ENCODE measurements at places on chromosomes 11 and 22. TPM values are rescaled to one million over a fixed set of nuclear protein-coding genes. Genes with fewer than 3 reads are reported as not detected.

Gene VWA5A
- 4.6 TPM for total RNA-seq

Gene UPK3A
- not detected for total RNA-seq

Gene LGR4
- 0.14 TPM for total RNA-seq

DNA sequence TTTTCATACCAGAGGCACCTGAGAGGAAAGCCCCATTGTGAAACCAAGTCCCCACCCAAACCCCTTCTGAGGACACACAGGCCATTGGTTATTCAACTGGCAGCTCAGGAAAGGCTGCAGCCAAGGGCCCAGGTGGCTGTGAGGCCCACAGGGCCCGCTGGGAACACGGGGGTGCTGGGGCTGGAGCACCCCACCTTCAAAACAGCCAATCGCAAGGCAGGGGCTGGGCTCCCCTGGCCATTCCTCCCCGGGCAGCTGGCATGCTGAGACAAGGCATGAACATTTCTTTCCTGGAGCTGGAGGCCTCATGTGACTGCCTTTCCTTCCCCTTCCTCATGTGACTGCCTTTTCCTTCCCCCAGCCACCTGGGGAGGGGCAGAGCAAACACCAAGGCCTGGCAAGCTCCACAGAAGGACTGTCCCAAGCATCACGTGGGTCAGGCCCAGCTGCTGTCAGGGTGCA, 76.9 kb downstream of the PIWIL3 start:
- no peak for DNase-seq

- DNase-seq, result no peak
These were observed 33.2 kb upstream of the CTSC start for GRCh38 chr11:88370782-88371181.

GRCh38 chr11:134542401-134543165, 130.5 kb upstream of the B3GAT1 start:
- no peak for DNase-seq

Measured in activated T-helper 2 cell treated with anti-CD3 and anti-CD28 coated beads, Interferon-gamma antibody, Interleukin-2, Interleukin-4, amounts not matched to agents 10 μg/mL and 5 μg/mL and 100 μg/mL, durations not matched to agents 14 hours and 24 hours and 36 hours (primary cell).